Suprapubic skin (tissue), 4 donors: ENCODE measurements at places on chromosomes 16 and 17. TPM values are rescaled to one million over a fixed set of nuclear protein-coding genes. Genes with fewer than 3 reads are reported as not detected.

The CDRT15L2 gene
- total RNA-seq, result 1.0 TPM

The GOT2 gene
- total RNA-seq, result 77.6 TPM

The FAM20A gene
- 5.1 TPM for total RNA-seq

The MSL1 gene
- 69.3 TPM for total RNA-seq

The CCNF gene
- total RNA-seq, result 6.8 TPM

The SMIM36 gene
- not detected for total RNA-seq

The SCO1 gene
- 15.7 TPM for total RNA-seq

The TMEM92 gene
- not detected for total RNA-seq

The GCGR gene
- total RNA-seq, result 0.64 TPM

The ASB16 gene
- total RNA-seq, result not detected

The PRAC2 gene
- not detected for total RNA-seq
